ENCODE measurements at places on chromosomes 7 and 10.

DNA sequence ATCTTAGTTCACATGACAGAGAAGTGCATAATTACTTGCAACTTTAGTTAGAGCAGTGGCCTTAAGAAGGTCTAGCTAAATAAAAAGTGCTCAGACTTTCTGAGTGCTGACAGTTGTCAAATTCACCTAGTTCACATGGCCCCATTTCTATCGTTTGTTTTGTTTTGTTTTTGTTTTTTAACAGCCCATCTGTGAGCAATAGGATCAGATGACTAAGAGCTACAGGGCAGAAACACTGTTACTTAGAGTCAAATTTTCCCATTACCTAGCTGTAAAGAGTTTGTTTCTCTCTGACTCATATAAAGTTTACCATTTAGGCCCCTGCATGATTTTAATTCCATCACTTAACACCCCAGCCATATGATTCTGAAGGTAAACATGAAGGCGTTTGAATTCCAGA is 18.8 kb downstream of the CAV1 start:
- no peak for DNase-seq

DNA sequence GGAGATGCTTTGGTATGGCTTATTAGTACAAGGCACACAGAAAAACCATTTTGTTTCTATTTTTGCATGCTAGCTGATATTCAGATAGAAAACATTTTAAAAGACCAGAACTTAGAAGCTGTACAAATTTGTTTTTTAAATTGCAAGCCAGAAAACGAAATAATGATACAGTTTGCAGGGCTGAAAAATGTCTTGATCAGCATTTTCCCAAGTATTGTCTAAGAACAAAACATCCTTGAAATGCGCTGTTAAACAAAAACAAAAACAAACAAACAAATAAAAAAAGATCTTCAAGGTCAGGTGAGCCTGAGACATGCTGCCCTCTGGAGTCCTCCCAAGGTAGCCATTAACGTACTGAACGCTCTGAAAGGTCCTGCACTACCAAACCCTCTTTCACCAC is 98.3 kb downstream of the VIM start:
- DNase-seq: no peak

GRCh38 chr7:36180121-36180520 is 27.1 kb downstream of the EEPD1 start:
- no peak for DNase-seq

- no peak for DNase-seq
These were observed 17.2 kb upstream of the SYPL1 start for GRCh38 chr7:106129291-106129690.

DNA sequence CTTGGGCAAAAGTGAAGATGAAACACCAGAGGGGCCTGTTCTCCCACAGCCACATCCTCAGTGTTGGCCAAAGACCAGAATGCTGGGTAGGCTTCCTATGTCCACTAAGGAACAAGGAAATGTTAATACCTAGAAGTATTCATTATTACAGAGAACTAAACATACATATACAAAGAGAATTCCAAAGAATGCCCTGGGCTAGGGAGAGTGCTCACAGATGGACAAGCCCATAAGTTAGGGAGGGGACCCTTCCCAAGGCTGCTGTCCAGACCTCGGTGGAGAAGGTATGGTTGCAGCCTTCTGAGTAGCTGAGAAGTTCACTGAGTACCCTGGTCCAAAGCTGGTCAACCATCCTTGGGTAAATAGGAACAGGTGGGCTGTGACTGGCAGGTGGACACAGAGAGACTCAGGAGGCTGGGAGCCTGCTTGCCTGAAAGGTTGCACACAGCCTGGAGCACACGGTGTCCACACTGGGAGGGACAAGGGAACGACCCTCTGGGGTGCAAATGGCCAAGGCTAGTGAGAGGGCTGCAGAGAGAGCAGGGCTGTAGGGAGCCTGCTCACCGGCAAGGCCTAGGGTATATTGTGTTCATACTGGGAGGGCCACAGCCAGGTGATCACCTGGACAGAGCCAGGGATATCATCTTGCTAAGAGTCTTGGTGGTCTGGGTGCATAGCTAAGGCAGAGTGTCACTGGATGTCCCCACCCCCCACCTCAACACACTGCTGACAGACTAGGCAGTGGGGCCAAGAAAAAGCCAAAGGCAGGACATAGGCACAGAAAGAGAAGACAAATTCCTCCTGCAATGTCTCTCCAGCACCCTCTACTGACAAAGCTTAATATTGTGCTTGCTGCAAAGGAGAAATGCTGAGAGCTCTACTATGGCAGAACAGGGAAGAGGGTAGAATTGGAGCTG is 40.3 kb downstream of the CPVL start:
- no peak for DNase-seq

DNA sequence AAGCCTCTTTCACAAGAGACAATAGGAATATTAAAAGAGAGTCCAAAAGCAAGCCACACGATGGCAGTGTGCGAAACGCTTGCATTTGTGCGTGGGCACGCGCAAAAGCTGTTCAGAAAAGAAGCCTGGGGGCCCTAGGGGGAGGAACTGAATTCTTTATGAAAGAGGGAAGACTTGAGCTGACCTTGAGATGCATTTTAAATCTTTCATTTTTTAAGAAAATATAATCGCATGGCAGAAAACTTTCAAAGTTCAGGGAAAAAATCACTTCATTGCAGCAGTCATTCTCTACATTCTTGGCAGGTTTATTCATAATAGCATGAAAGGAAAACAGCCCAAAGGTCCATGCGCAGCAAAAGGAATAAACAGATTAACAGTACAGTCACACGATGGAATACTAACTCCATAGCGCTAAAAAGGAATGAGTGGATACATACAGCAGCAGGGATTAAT is 206.5 kb upstream of the PRKCQ start:
- no peak for DNase-seq

DNA sequence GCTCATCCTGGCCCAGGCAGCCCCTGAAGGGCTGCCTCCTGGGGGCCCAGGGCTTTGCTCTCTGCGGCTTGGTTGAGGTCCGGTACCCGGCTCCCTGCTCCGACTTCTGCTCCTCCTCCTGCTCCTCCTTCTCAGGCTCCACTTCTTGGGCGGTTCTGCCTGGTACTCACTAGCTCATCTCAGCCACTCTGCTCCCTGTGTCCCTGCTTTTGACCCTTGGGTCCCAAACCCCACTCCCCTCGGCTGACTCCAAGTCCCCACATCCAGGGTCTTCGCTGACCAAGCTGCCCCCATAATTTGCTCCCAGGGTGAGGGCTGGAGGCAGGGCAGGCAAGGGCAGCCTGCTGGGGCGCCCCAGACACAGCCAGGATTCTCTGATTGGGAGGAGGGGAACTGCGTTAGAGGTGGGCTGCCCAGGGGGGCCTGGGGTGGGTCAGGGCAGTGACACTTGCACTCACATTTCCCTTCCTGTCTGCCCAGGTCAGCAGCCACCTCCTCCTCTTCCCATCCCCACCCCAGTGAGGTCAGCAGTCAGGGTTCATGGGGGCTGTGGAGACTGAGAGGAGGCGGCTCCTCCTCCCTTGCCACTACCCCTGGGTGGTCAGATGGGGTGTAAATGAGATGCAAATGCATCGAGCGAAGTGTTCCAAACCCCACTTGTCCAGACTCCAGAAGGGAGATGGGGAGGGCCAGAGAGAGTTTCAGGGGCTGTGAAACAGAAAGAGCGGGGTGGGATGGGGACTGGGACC is 2.2 kb downstream of the SMARCD3 start:
- no peak for DNase-seq

DNA sequence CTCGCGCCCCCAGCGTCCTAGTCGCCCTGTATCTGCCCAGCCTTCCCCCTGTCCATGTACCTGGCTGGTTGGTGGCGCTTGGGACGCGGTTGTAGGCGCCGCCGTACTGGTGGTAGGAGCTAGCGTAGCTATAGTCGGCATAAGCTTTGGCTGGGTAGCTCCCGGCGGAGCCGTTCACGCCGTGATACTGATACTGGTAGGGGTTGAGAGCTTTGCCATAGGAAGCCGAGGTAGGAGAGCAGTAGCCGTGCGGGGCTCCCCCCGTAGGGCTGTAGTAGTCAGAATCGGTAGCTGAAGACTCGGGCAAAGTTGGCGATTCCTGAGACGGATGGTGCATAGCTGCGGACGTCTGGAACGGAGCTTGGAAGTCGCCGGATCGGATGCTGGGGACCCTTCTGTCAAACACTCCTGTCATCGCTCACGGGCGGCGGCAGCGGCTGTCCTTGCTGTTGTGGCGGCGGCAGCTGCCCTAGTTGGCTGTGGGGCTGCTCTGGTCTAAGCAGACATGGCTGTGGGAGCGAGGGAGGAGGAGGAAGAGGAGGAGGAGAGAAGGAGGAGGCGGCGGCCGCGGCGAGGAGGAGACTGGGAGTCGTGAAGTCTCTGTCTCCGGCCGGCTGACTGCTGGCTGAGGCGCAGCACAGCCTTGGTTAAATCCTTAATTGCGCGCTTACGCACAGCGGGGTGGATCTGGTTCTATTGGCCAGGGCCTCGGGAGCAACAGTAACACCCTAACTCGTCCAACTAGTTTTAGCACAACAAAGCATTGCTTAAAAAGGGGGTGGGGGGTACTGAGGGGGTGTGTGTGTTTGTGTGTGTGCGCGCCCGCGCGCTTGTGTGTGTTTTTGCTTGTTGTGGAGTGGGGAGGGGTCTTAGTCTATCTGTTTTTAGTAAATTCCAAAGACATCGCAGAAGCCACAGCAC is at the start of gene DLX5:
Gene DLX5 (minus strand): TSS at position 623 of the 921 bp plus-strand sequence. CDS start 208 bp downstream, at position 415.
- DNase-seq: no peak

DNA sequence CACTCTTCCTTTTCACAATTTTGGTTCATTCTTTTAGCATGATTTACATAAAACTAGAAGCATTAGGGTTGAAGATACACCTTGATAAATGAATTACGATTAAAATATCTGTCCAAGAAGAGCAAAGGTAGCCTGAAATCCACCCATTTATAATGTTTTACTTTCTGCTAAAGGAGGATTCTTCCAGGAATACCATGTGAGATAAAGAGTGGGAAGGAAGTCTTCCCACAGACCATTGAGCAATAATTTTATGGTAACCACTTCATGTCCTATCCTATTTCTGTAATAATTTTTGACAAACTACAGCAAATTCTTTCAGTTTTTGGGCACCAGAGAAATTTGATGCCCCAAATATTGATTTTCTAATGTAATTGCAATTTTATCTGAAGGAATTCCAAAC is 150.6 kb upstream of the STEAP4 start:
- no peak for DNase-seq

DNA sequence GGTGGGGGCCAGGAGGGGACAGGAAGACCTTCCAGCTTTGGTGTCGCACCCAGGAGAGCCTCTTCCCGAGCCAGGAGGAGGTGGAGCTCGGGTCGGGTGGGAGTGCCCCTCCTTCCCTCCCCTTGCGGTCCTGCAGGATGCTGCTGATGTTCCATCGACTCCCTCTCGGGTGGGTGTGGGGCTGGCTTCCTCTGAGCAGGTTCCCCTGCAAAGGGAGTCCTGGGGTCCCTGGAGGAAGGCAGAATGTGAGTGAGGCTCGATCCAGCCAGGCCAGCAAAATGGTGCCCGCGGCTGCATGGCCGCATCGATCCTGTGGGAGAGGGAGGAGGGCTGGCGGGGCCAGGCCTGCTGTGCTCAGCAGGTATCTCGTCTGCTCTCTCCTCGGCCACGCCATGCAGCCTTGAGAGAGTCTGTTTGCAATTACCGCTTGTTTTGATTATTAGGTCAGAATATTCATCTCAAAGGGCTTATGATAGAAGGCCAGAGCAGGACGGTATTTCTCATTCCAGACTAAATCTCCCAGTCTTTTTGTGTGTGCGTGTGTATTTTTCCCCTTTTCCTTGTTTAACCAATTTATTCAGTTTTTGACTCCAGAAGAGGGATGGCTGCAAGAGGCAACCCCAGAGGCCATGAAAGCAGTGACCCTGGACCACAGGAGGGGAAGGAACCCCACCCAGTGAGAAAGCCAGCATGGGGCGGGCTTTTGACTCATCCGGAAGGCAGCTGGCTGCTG is 137.3 kb upstream of the ZMIZ1 start:
- DNase-seq: no peak

- DNase-seq: no peak
These were observed 26.6 kb downstream of the ST8SIA6 start for GRCh38 chr10:17427666-17428350.

DNA sequence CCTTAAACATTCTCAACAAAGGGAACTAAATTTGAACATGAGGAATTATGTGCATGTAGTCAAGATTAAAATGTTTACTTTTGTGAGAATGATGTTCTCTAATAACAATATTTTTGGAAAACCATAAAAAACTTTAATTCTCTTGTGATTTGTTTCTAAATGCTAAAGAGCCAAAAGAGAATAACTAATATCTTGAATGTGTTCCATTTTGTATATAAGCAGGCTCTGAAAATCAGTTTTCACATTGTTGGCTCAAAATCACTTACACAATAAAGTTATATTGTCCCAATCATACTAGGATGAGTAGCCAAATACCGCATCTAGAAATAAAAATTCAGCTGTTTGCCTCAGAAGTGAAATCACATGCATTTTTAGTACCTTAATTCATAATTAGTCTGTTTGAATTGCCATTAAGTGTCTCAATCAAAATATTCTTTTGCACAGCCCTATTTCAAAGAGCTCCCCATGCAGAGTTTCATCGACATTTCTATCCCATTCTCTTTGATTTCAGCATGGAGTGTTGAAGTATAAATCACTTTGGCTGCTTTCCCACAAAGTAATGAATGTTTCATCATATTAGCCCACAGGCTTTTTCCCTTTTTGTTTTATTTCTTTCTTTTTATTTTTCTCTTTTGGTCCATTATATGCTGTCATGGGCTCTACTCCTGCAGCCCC is 420.3 kb upstream of the POM121L12 start:
- no peak for DNase-seq

- DNase-seq: no peak
These were observed 246.0 kb downstream of the ELFN1 start for GRCh38 chr7:1915956-1916600.

DNA sequence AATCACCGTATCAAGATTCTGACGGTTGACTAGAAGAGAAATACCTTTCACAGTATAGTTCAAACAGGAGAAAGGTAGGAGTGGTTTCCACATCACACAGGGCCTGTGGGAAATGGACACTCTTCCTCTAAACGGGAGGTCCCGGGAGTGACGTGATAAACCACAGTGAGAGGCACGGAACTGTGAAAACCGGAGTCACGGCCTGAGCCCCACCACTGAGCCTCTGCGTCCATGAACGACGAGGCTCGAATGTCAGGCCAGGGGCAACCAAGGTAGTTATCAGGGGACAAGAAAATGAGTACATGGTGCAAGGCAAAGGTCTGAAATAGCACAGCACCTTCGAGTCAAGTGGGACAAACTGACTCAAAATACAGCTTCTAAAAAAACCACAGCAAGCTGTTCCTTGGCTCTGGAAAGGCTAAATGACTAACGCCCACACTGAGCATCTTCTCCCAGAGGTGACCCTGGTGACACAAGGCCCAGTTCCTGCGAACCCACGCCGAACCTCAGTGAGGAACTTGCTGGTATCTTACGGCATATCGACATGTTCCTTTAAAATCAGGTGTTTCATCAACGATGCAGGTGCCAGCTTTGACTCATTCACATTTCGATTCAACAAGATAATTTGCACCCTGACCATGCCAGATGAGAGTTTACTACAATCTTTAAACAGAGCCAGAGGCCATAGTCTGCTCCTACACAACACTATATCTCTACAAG is 99.3 kb downstream of the DIP2C start:
- DNase-seq: no peak
